Left renal pelvis (tissue), 4 donors: ENCODE measurements at places on chromosomes 5 and 9.

DNA sequence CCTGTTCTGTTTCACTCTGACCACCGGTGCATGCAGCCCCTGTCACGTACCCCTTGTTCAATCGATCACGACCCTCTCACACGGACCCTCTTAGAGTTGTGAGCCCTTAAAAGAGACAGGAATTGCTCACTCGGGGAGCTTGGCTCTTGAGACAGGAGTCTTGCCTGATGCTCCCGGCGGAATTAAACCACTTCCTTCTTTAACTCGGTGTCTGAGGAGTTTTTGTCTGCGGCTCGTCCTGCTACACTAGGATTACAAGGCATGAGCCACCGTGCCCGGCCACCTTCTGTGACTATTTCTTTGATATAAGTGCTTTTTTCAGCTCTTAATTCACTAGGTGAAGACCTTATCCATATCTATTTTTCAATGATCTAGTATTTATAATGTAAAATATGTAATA lies 167.5 kb downstream of the TTC39B start:
- no peak for DNase-seq

- no peak for DNase-seq
Measured at GRCh38 chr5:1032011-1032410, 23.4 kb downstream of the NKD2 start.

GRCh38 chr5:178435321-178436238 lies 154.6 kb downstream of the COL23A1 start:
- DNase-seq, result no peak

DNA sequence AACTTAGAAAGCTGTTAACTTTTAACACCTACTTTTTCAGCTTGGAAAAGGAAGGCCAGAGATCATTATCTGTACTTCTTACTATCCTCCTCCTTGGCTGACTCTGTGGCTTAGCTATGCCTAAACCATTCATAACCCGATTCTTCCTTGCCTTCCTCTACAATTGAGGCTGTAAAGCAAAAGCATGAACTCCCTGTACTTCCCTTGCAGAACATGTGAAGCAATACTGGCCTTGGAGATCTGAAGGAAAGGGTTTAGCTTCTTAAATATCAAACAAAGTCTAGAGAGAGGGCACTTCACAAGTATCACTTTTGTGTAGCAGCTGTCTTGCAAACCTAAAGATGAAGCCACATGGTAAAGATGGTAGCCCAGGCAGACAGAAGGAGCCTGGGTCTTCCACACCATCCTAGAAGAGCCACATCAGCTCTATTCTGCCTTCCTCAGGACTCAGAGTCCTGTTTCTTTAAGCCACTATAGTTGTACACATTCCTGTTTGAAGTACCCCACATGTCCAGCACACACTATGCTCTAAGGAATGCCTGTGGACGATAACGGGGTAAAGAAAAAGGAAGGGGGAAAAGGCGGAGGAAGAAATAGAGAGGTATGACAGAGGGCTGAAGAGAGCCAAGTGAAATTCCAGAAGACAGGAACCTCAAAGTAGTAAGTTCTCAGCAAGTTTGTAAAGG lies 169.2 kb downstream of the SLIT3 start:
- no peak for DNase-seq

DNA sequence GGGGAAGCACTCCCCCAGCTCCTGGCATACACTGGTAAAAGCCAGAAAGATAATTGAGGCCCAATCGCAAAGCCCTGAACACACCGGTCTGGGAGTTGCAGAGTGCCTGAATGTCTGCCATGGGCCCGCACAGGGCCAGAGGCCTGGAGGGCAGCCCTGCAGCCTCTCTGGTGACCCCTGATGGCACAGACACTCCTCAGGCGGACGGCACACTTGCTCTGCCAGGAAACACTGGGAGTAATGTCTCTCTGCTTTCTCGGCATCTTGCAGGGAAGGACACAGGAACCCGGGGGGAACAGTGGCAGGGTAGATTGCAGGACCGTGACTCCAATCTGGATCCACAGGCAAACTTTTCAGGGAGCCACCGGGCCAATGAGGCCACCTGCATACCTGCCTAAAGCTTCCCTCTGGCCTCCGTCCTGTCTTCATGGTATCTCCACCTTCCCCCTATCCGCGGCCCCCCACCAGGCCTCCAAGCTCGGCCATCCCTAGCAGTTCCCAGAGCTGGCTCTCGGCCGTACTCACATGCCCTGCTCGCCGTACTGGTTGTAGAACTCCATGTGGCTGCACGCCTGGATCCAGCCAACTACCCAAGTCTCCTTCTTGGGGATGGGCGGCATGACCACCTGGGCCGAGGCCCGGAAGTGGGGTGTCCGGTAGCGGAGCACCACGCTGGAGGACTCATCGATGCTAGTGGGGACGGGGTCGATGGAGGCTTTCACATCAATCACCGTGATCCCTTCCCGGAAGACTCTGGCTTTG lies 797 bp downstream of the FAM78A start:
- no peak for DNase-seq

- DNase-seq, result no peak
Measured at GRCh38 chr9:79382458-79382857, 189.3 kb upstream of the TLE4 start.

DNA sequence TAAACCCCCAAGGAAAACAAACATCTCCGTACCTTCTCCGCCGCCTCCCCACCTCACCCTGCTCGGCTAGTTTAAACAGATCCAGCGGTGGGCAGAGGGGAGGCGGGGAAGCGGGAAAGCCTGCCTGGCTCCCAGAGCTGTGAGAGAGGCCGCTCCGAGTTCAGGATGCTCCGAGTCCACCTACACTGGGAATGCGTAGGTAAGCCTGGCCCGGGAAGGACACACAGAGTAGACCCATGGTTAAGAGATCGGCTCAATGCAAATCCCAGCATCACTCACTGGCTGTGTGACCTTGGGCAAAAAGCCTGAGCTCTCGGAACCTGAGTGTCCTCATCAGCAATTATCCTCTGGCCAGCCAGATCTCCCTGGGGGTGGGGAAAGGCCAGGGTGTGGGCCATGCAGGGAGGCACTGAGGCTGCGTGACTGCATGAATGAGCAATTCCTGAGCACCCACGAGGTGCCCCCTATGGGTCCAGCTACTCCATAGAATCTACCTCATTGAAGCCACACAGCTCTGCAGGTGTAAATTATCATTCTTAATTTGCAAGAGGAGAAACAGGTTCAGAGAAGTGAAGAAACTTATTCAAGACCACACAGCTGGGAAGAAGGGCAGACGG lies 30.5 kb upstream of the LMX1B start:
- DNase-seq, result no peak

DNA sequence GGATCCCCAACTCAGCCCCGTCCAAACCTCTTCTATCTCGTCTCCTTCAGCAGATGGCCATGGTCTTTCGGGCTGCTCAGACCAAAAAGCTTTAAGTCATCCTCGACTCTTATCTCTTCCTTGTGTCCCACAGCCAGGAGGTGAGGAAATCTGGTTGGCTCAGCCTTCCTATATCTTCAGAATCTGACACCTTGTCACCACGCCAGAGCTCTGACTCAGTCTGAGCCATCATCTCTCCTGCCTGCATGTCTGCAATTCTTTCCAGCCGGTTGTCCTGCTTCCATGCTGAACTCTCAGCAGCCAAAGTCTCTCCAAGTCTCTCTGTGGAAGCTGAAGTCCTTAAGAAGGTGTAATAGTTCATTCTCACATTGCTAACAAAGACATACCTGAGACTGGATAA lies 419.3 kb upstream of the ADAMTS16 start:
- no peak for DNase-seq

GRCh38 chr5:147036691-147037245 lies 158.2 kb upstream of the PPP2R2B start:
- no peak for DNase-seq

GRCh38 chr5:181069767-181070491 lies 29.9 kb downstream of the BTNL9 start:
- no peak for DNase-seq

- DNase-seq, result no peak
Measured at GRCh38 chr5:16542236-16542635, 74.6 kb downstream of the RETREG1 start.

DNA sequence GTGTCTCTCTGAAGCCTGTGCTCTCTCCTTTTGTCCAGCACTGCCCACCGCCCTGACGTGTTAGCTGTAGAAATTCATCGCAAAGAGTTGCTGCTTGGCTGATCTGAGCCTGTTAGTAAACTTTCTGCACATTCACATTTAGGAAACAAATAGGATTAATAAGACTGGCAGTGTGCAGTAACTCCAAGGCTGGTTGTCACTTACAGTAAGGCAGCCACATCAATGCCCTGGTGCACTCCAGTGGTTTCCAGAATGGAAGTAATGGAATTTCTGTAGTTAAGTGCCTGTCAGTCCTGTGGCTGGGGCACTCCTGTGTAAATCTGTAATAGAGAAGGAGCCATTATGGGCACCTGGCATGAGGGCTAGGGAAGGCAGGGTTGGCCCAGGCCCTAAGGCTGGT lies 70.6 kb downstream of the DOCK2 start:
- no peak for DNase-seq

DNA sequence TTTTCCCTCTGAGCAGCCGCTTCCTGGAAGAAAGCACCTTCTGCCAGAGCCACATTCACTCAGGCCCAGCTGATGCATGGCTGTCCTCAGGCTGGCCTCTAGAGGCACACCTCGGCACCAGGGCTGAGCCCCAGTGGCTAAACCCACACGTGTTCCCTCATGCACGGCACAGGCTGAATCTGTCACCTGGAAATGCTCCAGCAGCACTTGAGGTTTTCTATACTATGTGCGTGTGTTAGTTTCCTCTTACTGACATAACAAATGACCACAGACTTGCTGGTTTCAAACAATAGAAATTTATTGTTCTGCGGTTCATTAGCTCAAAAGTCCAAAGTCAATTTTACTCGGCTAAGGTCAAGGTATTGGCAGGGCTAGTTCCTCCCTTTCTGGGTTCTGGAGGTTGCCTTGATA lies 141.4 kb downstream of the LRRC70 start:
- no peak for DNase-seq

DNA sequence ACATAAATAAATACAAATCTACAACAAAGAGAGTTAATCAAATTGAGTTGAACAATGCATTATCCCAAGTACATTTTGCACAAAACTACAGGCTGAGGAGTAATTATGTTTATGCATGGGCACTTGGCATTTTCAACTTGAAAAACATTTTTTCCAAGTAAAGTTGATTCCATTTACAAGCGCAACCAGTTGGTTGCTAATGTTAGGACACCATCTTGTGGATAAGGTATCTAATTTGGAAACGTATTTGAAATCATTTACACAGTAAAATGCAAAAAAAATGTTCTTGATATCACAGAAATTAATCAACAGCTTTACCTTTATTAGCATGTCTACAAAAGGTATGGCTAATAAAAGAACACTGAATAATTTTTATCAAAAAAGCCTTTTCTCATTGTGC lies 18.8 kb downstream of the FTMT start:
- no peak for DNase-seq

DNA sequence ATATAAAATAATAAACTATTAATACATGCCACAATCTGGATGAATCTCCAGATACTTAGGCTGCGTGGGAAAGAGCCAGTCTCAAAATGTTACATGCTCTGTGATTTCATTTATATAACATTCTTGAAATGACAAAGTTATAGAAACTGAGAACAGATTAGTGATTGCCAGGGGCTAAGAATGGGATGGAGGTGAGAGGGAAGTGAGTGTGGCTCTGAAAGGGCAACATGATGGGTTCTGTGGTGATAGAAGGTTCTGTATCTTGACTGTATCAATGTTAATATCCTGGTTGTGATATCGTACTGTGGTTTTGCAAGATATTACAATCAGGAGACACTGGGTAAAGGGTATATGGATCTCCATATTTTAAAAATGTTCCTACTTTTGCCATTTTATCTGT lies 50.7 kb downstream of the SPEF2 start:
- DNase-seq, result no peak

GRCh38 chr9:136721339-136722092 lies 9.1 kb downstream of the DIPK1B start:
- DNase-seq, result no peak

GRCh38 chr5:24904981-24905517 lies 260.3 kb upstream of the CDH10 start:
- no peak for DNase-seq

DNA sequence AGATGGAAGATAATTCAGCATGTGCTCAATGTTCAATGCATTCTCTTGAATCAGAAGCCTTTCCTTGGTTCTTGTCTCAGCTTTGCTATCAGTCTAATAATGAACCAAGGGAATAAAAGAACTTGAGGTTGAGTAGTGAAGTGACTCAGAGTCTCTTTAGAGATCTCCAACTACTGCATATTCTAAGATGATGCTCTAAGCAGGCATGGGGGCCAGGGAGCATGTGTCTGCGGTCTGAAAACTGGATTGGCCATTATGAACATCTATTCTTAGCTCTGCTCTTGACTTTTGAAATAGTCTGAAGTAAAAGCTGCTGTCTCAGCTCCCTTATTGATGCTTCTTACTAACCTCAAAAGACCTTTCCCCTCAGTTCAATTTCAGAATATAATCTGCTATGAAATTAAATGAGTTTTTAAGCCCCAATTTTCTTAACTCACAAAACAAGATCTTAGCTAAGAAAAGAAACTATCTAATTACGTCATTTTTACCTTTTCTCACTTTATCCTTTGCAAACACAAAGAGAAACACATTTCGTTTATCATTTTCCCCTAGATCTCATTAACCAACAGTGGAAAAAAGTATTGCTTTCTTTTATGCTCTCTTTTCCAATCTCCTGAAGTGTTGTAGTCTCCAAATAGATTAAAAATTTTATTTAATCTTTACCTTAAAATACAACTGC lies 44.8 kb downstream of the PLCXD3 start:
- no peak for DNase-seq

DNA sequence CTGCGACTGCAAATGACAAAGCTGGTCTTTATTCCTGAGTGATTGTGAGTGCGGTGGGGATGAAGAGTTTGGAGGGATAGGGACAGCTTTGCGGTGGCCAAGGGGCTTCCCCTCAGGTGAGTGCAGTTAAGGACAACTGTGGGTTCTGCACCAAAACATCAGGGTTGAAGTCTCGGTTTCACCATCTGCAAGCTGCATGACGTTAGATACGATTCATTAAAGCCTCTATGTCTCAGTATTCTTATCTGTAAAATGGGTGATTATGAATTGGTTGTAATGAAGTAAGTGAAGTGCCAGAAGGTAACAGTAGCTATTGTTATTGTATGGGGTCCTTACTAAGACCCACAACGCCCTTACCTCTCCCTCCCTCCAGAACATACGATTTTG lies 226.8 kb upstream of the DAPK1 start:
- no peak for DNase-seq

DNA sequence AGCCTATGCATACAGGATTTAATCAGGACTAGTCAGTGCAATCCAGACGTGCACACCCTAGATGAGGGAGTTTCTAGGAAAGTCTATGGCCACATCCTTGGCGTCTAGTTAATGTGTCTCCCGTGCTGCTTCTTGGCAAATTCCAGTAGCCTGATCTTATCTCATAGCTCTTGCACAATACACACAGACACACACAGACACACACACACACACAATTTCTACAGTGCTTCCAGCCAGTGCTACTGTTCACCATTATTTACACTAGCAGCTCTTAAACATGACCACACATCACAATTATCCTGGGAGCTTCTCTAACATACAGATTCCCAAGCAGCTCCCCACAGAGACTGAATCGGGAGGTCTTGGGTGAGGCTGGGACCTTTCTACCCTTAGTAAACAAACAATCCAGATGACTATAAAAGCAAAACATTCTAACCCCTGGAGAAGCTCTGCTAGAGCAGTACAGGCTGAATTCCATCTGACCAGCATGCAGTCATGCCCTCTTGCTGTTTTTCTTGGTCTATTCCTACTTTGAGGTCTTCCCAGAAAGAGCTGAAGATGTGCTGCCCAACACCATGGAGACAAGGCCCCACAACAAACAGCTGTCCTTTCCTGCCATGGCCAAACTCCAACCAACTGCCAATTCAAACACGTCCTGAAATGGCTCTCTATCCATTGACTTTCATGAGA lies 236.6 kb downstream of the DEPDC1B start:
- no peak for DNase-seq
